Brain (organoid and tissue), 16 donors: ENCODE measurements at places on chromosomes 1 and 21.

GRCh38 chr1:226764533-226764932 is 25.5 kb upstream of the ITPKB start:
- DNase-seq = no peak

GRCh38 chr1:22249928-22250680 is 107.2 kb upstream of the WNT4 start:
- DNase-seq = no peak

GRCh38 chr1:38846210-38846609 is 13.4 kb downstream of the RRAGC start:
- DNase-seq = no peak

- DNase-seq = no peak
Observed at GRCh38 chr1:17282836-17283235, 25.2 kb upstream of the PADI4 start.

GRCh38 chr1:26408604-26409003 is 2.0 kb upstream of the LIN28A start:
- DNase-seq = peak; percentile 54
